ENCODE measurements at places on chromosomes 1 and 21. TPM values are rescaled to one million over a fixed set of nuclear protein-coding genes. Genes with fewer than 3 reads are reported as not detected.
A peak's percentile ranks its signal among the peaks of the same experiment; 100 is the strongest.

DNA sequence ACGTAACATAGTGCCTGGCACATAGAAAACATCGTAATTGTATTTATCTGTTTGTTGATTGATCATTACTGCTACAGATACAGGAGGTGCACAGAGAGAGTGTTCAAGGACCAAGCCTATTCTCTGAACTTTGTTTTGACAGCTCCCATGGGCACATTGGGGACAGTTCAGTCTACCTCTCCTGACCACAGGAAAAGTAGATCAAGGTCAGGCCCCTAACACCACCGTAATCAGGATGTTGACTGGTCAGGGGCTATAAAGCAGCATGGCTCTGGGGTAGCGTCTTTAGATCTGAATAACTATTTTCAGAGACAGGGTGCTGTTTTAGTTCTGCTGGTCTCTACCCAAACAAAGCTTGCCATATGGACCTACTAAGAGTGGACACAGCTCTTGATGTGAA, 223.1 kb upstream of the IRF2BP2 start:
- DNase-seq: peak; percentile 16

The IRF2BP2 gene
- total RNA-seq: 127 TPM

The BMP8B gene
- total RNA-seq: 0.14 TPM

GRCh38 chr1:108064255-108064654, 99.3 kb upstream of the VAV3 start:
- no peak for DNase-seq

GRCh38 chr21:43325968-43326715, 100.8 kb downstream of the SIK1 start:
- DNase-seq: no peak

GRCh38 chr1:233945573-233945972, 41.1 kb downstream of the SLC35F3 start:
- no peak for DNase-seq

Data from HepG2 (cell line).